PC-9 (cell line): ENCODE measurements at places on chromosomes 3 and 15.

DNA sequence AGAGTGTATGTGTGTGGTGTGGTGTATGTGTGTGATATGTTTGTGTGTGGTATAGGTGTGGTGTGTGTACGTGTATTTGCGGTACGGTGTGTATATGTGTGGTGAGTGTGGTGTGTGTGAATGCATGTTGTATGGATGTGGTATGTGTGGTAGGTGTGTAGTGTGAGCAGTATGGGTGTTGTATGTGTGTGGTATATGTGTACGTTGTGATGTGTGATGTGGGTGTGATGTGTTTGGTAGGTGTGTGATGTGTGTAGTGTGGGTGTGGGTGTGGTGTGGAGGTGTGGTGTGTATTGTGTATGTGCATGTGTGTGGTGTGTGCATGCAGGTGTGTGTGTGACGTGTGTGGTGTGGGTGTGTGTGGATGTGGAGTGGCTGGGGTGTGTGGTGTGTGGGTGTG is 58.7 kb downstream of the EFCAB12 start:
- no peak for DNase-seq

DNA sequence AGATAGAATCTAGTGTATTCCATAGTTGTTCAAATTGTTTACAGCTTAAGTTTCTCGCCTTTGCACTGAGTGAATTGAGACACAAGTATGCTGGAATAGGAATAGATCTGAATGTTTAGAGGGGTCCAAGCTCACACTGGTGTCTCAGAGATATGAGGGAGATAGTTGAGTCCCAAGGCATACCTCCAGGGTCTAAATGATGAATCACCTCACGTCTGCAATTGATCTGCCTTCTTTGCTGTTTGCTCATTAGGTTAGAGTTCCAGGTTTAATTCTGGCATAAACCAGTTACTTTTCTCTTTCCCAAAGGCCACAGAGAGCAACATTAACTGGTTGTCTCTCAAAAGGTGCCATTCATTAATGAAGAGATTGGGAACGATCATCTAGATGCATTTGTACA is 106.3 kb upstream of the MME start:
- DNase-seq = no peak

DNA sequence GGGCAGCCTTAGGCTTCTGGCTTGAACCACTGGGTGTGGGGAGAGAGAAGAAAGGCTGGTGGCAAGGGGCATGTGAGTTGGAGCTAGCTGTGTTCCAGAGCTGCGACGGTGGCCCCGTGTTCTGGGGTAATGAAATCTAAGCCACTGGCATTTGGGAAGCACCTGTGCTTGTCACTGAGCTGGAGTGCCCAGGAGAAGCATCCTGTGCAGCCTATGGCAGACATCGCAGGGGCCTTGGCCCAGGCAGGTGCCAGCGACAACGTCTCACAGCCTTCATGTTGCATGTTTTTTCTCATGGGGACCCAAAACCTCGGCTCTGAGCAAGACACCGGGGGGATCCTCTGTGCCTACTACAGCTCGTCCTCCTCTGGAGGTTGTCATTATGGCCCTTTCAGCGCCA is 91.1 kb upstream of the PLXNA1 start:
- no peak for DNase-seq

DNA sequence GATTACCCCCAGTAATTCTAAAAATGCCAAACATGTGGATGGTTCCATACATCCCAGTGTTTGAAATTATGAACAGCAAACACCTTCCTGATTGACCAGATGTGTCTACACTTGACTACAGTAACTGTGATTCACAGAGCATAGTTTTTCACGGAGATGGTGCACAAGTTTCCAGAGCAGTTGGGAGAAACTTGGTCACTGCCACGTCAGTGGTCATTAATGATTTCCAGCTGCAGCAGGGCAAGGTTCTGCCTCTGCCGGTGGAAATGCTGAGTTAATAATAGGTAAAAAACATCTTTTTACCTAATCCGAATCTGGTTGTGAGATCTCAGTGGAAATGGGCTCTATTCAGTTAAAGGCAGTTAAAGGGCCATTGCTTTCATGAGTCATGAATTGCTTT is 154.1 kb upstream of the FEZF2 start:
- no peak for DNase-seq

GRCh38 chr3:129616713-129617112 is 10.2 kb upstream of the PLXND1 start:
- no peak for DNase-seq

- DNase-seq = no peak
Measured at GRCh38 chr3:69791919-69792399, 52.7 kb downstream of the MITF start.

GRCh38 chr3:197068077-197068476 is 38.5 kb upstream of the MELTF start:
- DNase-seq = no peak
